ENCODE measurements at places on chromosomes 6 and 20. TPM values are rescaled to one million over a fixed set of nuclear protein-coding genes. Genes with fewer than 3 reads are reported as not detected.
A peak's percentile ranks its signal among the peaks of the same experiment; 100 is the strongest.

PFDN6 gene
- total RNA-seq = 60.6 TPM

- H3K36me3 ChIP-seq = peaks cover 11% of the 10 kb centered on the region
- no peak overlapping the region for H3K4me3 ChIP-seq
- peaks cover under 1% of the 10 kb centered on the region for H3K27me3 ChIP-seq
- H3K27ac ChIP-seq = no peak overlapping the region
- no peak for DNase-seq
- no peaks in the 10 kb centered on the region for H3K4me1 ChIP-seq
Measured at GRCh38 chr6:147087641-147088040, 116.6 kb upstream of the STXBP5 start.

GRCh38 chr20:20549267-20549612 is 163.2 kb downstream of the RALGAPA2 start:
- peaks cover 22% of the 10 kb centered on the region for H3K4me1 ChIP-seq
- H3K27me3 ChIP-seq = no peaks in the 10 kb centered on the region
- H3K4me3 ChIP-seq = no peak overlapping the region
- H3K27ac ChIP-seq = peak overlapping the region; percentile 60
- no peak for DNase-seq
- no peaks in the 10 kb centered on the region for H3K36me3 ChIP-seq

GRCh38 chr6:47420394-47421371 is 56.9 kb upstream of the CD2AP start:
- DNase-seq = no peak
- H3K4me3 ChIP-seq = no peak overlapping the region
- no peaks in the 10 kb centered on the region for H3K36me3 ChIP-seq
- peaks cover 4% of the 10 kb centered on the region for H3K4me1 ChIP-seq
- no peak overlapping the region for H3K27ac ChIP-seq

DNA sequence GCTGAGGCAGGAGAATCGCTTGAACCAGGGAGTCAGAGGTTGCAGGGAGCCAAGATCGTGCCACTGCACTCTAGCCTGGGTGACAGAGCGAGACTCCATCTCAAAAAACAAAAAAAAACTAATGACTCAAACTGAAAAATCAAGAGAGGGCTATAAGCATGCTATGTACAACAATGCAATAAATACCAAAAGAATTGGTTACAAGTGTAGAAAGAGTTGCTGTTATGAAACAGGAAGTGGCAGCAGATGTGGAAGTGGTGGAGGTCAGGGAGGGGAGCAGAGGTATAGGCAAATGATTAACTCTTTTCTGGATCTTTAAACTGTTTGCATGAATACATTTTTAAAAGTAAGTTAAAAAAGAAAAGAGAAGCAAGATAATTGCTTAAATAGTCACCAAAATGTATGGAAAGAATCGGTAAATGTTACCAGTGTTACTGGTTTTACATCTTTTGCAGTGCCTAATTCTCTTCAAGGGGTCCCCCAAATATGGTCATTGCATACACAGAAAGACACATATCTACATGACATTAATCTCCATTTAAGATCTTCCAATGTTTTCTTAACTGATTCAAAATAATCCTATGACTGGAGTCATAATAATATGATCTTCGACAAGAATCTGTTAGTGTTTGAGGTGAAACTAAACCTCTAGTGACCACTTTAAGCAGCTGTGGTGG is 15.0 kb downstream of the CALHM6 start:
- peaks cover 28% of the 10 kb centered on the region for H3K4me1 ChIP-seq
- DNase-seq = no peak
- no peak overlapping the region for H3K4me3 ChIP-seq
- no peak overlapping the region for H3K27ac ChIP-seq

IER3 gene
- 37.1 TPM for total RNA-seq
